ENCODE measurements at places on chromosomes 2 and 18.

DNA sequence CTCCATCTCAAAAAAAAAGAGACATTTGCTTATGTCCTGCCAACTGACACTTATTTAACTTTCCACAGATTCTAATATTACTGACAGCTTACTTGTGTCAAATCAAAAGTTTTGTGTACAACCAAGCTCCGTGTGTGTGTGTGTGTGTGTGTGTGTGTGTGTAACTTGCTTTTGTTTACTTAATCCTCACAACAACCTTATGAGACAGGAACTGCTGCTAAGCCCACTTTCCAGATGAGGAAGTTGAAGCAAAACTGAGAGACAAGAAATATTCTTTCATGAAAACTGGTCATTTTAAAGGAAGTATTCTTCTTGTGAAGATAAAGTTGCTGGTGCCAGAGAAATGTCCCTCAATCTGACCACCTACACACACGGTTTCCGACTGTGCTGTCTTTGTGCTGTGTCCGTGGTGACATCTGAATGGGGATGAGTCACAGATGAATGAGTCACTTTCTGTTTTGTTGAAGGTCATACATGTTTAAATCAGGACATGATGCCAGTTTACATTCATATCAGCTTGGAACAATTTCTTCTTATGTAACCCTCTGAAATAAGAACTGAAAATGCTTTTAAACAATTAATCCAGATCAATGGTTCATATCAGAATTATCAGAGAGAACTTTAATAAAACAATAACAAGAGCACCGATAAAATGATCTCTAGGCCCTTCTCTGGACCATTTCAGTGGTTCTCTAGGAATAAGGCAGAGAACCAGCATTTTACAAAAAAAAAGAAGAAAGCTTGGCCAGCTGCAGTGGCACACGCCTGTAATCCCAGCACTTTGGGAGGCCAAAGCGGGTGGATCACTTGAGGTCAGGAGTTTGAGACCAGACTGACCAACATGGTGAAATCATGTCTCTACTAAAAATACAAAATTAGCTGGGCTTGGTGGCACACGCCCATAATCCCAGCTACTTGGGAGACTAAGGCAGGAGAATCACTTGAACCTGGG is 95.5 kb downstream of the THNSL2 start:
- no peaks in the 10 kb centered on the region for H3K36me3 ChIP-seq
- 0 out of 2 replicates have a peak overlapping the region, but pooled peaks have one; percentile 7 for H3K4me3 ChIP-seq
- peaks cover 12% of the 10 kb centered on the region for H3K4me1 ChIP-seq
- H3K27me3 ChIP-seq: no peaks in the 10 kb centered on the region
- peak; percentile 79 for DNase-seq

DNA sequence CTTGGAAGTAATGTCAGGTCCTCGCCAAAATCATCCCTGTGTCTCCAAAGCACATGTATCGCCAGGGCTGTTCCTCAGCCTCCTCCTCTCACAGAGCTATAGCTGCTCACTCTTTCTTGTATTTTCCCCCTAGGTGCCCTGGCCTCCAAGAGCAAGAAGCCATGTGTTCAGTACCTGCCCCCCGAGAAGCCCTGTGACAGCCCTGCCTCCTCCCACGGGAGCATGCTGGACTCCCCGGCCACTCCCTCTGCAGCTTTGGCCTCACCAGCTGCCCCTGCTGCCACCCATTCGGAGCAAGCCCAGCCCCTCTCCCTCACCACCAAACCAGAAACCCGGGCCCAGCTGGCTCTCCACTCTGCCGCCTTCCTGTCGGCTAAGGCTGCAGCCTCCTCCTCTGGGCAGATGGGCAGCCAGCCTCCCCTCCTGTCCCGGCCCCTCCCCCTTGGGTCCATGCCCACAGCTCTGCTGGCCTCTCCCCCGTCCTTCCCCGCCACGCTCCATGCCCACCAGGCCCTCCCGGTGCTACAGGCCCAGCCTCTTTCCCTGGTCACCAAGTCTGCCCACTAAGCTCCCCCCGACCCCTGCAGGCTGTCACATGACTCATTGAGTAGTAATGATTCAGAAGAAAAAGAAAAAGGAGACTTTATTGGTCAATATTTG is 18.8 kb downstream of the TGOLN2 start:
- no peak overlapping the region for H3K27ac ChIP-seq
- H3K27me3 ChIP-seq: no peaks in the 10 kb centered on the region
- no peak for DNase-seq
- H3K36me3 ChIP-seq: no peaks in the 10 kb centered on the region

- H3K4me1 ChIP-seq: peaks cover 4% of the 10 kb centered on the region
- H3K36me3 ChIP-seq: no peaks in the 10 kb centered on the region
- no peak overlapping the region for H3K27ac ChIP-seq
- no peaks in the 10 kb centered on the region for H3K27me3 ChIP-seq
Measured at GRCh38 chr18:27922780-27923179, 254.2 kb downstream of the CDH2 start.

DNA sequence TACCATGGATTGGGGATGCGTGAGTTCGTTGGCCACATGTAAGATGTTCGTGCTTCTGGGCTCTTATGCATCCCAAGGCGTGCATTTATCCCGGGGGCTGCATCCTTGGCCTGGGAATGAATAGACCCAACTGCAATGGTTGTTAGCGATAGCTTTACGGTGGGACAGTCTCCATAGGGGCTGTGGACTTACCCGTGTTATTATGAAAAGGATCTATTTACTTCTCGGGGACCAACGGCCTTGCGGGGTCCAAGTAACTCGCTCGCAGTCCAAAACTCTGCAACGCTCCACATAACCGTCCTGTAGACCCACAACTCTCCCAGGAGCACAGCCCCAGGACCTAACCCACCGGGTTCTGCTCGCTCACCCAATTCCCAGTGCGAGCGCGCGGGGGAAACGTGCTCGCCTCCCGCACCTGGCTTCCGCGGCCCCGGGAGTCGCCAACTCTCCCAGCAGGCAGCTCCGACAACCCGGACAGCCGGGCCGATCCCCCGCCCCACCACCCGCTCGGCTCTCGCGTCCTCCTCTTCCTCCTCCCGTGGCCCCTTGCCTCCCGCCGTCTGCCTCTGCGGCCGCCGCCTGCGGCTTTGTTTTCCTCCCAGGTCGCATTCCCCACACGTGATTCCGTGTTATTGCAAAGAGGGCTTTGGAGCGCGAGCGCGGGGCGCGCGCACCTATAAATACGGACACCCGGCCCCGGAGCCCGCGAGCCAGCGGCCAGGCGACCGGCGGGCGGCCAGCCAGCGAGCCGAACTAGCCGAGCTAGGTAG is at the start of gene CABLES1:
Gene CABLES1 (plus strand): TSS at position 706 of the 770 bp plus-strand sequence. CDS start 278 bp downstream, outside the sequence.
- H3K27me3 ChIP-seq: no peaks in the 10 kb centered on the region
- DNase-seq: no peak
- H3K36me3 ChIP-seq: no peaks in the 10 kb centered on the region
- H3K4me1 ChIP-seq: peaks cover 40% of the 10 kb centered on the region
- H3K27ac ChIP-seq: peak within 1 kb of the TSS; percentile 74

DNA sequence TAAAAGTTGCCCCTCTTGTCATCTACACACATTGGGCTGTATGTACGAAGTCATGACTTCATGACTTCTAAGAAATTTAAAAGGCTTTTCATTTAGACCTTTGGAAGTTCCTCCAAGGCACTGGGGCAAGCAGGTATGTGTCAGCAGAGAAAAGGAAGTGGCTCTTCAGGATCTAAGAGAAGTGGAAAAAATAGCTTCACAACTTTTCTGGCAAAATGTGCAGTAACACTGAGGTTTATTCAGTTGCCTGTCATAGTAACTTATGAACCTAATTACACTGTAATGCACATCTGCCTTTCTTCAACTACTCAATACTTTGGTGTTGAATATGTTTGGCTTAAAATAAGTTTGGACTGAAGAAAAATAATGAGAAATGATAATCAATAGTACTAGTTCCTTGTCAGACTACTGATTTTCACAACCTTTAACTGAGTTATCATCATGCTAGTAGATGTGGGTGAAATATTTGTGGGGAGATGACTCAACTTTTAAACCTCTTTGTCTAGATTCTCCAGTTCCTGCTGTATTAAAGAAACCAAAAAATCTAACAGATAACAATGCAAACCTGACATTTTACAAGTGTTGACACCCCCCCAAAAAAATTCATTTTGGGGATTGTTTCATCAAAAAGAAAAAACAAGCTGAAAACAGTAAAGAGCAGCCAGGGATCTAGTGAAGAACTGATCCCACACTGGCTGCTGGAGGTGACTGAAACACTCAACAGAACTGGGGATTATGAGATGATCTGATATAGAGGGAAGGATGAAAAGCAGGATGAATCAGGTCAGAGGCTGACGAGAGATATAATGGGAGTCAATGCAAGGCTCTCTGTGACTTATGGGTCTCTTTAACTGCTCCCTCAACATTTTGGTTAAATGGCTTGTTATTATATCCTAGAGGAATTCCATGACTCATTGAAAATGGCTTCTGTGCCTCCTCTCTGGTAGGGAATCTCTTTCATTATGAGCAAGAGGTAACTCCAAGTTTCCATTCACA is 84.6 kb downstream of the COLEC12 start:
- H3K36me3 ChIP-seq: no peaks in the 10 kb centered on the region
- no peaks in the 10 kb centered on the region for H3K27me3 ChIP-seq
- H3K4me1 ChIP-seq: peaks cover 12% of the 10 kb centered on the region
- H3K4me3 ChIP-seq: no peak overlapping the region
- H3K27ac ChIP-seq: no peak overlapping the region

DNA sequence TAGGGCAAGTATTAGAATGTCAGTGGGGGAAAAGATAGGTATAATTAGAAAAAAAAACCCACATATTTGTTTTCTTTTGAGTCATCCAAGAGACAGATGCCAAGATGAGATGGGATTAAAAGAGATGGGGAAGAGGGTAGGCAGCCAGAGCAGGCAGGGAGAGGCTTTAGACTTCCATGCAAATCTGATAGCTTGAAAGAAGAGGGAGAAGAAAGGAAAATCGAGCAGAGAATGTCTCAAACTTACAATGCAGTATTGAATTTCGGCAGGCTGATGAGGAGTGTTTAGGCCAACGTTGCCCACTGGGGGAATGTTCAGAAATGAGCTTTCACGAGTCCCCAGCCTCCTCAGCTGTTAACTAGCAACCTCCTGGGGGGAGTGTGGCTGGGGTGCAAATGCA is 91.3 kb downstream of the SPATS2L start:
- no peaks in the 10 kb centered on the region for H3K27me3 ChIP-seq
- H3K36me3 ChIP-seq: no peaks in the 10 kb centered on the region
- no peak overlapping the region for H3K4me3 ChIP-seq
- H3K4me1 ChIP-seq: peaks cover 19% of the 10 kb centered on the region
- no peak for DNase-seq

- DNase-seq: no peak
- H3K27me3 ChIP-seq: no peaks in the 10 kb centered on the region
- H3K4me1 ChIP-seq: no peaks in the 10 kb centered on the region
- H3K4me3 ChIP-seq: no peak overlapping the region
- H3K36me3 ChIP-seq: no peaks in the 10 kb centered on the region
Measured at GRCh38 chr2:181143790-181144300, 163.4 kb downstream of the UBE2E3 start.

DNA sequence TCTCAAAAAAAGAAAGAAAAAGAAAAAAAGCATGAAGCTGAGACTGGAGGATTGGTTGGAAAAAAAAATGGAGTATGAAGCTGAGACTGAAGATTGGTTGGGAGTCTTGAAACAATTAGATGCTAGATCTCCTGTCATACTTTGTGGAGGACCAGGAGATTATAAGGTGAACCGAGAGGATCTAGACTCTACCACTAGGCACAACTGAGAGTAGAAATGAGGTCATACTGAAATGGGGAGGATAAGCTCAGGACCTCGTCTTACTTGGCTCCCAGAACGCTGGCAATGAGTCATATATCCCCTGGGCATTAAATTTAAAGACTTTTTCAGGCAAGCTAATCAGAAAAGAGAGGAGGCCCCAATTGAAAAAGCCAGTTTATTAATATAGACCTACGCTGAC is 3.3 kb upstream of the ORC2 start:
- no peaks in the 10 kb centered on the region for H3K27me3 ChIP-seq
- no peaks in the 10 kb centered on the region for H3K36me3 ChIP-seq
- H3K4me3 ChIP-seq: no peak overlapping the region
- peak; percentile 46 for DNase-seq

- no peaks in the 10 kb centered on the region for H3K4me1 ChIP-seq
- DNase-seq: no peak
- no peak overlapping the region for H3K27ac ChIP-seq
- H3K36me3 ChIP-seq: no peaks in the 10 kb centered on the region
Measured at GRCh38 chr2:209767316-209767715, 4.3 kb upstream of the UNC80 start.

GRCh38 chr18:79367989-79368388 is 27.7 kb upstream of the NFATC1 start:
- no peaks in the 10 kb centered on the region for H3K4me1 ChIP-seq
- H3K4me3 ChIP-seq: no peak overlapping the region
- H3K36me3 ChIP-seq: 0 out of 2 replicates have a peak, but pooled peaks cover 4% of the 10 kb centered on the region
- H3K27me3 ChIP-seq: no peaks in the 10 kb centered on the region
- no peak for DNase-seq

DNA sequence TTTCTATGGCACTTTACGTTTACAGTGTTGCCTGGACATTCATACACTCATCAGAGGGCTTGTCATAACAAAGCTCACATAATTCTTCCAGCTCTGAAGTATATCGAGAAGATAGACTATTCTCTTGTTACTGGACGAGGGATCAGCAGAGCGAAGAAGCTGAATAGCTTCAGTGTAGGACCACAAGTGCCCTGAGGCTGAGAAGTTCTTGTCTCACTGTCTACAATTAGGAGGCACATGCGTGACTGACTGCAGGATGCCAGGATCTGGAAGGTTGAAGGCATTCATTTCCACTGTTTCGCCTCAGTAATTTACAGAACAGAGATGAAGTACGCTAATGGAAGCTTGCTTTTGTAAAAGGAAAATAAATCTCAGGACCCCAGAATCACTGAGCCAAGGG is 9.6 kb downstream of the SH3YL1 start:
- no peak overlapping the region for H3K27ac ChIP-seq
- no peak for DNase-seq
- no peak overlapping the region for H3K4me3 ChIP-seq

DNA sequence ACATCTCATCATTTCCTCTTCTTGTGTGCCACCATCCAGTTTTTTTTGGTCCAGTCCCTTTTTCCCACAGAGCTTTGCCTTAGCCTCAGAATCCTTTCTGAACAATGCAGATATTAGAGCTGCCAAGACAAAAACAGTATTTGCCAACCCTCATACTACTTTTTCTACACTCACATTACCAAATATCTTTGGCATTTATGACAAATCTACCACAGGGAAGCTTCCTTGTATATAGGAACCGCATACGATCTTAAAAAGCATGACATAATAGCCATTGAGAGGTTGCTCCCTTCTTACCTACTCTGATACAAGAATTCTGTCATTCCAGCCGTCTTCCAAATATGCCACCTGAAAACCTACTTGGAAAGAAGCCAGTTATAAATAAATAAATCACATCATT is 9.4 kb downstream of the ZNF24 start:
- H3K4me1 ChIP-seq: no peaks in the 10 kb centered on the region
- no peak overlapping the region for H3K4me3 ChIP-seq
- no peak overlapping the region for H3K27ac ChIP-seq

- no peaks in the 10 kb centered on the region for H3K4me1 ChIP-seq
- no peak for DNase-seq
- no peak overlapping the region for H3K27ac ChIP-seq
- H3K36me3 ChIP-seq: no peaks in the 10 kb centered on the region
- no peak overlapping the region for H3K4me3 ChIP-seq
Measured at GRCh38 chr2:8203364-8203763, 478.5 kb upstream of the ID2 start.
